ENCODE measurements at places on chromosomes 1 and 21. TPM values are rescaled to one million over a fixed set of nuclear protein-coding genes. Genes with fewer than 3 reads are reported as not detected.

Gene LAX1
- not detected for total RNA-seq

Gene ANKRD65
- total RNA-seq: 0.18 TPM

Gene LIPI
- not detected for total RNA-seq

DNA sequence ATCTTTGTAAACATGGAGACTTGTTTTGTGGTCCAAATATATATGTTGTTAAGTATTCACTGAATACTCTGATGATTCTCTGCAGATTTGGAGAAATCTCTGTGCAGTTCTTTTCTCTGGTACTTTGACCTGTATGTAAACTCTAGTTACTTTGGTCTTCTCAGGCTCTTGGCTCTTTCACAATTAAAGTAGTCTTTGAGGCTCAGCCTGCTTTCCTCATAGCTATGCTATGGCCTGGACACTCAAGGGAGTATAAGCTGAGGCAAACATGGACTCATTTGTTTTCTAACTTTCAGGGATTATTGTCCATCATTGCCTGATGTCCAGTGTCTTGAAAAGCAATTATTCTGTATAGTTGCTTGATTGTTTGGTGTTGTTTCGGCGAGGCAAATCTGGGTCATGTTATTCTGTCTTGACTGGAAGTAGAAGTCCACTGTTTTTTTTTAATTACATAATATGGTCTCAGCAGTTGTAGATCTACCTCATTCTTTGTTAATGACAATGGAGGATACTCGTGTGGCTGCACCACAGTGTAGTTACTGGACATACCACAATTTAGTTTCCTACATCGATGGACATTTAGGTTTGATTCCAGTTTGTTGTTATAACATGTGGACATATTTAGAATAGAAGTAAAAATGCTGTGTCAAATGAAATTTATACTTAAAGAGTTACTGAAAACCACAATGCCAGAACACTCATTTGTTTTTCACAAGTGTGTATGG, 9.2 kb downstream of the PTBP2 start:
- H3K4me1 ChIP-seq: no peaks in the 10 kb centered on the region
- no peaks in the 10 kb centered on the region for H3K27me3 ChIP-seq
- H3K36me3 ChIP-seq: peaks cover 18% of the 10 kb centered on the region

- no peak overlapping the region for H3K4me3 ChIP-seq
- no peaks in the 10 kb centered on the region for H3K36me3 ChIP-seq
- H3K27me3 ChIP-seq: peaks cover 17% of the 10 kb centered on the region
- H3K4me1 ChIP-seq: no peaks in the 10 kb centered on the region
- no peak for DNase-seq
Measured at GRCh38 chr1:76494807-76495206, 372.5 kb upstream of the ST6GALNAC5 start.

DNA sequence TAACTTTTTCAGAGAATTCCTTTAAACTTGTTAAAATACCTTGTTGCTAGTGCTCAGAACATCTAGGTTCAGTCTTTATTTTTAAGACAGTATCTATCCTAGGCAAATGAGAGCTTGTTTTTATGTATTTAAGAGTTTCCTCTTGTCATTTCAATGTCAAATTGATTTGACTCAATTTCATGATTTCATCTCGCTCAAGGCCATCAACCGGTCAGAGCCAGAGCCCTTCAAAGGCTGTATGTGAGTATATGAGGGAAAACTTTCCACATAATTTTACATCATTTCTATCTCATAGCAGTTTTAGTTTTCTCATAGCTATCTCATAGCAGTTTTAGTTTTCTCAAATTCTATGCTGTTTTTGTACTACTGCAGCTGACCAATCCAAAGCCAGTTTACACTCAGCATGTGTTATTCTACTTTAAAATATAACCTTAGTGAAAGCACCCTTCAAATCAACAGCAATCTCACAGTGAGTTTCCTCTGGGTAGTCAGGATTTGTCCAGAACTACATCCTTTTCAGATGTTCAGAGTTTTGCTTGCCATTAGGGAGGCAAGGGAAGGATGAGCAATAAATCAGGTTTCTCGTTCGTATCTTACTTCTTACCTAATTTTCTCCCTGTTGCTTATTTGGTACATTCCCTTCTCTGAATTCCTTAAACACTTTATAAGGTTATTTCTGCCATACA, 12.7 kb downstream of the HNRNPU start:
- no peak for DNase-seq
- H3K27ac ChIP-seq: no peak overlapping the region
- no peak overlapping the region for H3K4me3 ChIP-seq
- H3K27me3 ChIP-seq: no peaks in the 10 kb centered on the region
- H3K36me3 ChIP-seq: peaks cover 98% of the 10 kb centered on the region

GRCh38 chr1:248853663-248854375, 5.1 kb downstream of the ZNF692 start:
- no peaks in the 10 kb centered on the region for H3K27me3 ChIP-seq
- DNase-seq: no peak
- no peak overlapping the region for H3K27ac ChIP-seq
- no peak overlapping the region for H3K4me3 ChIP-seq
- H3K4me1 ChIP-seq: peaks cover 23% of the 10 kb centered on the region

Data from PC-3 (cell line).